ENCODE measurements at places on chromosomes 5 and 9.

- no peak for DNase-seq
Measured at GRCh38 chr5:124511791-124512190, 234.6 kb downstream of the ZNF608 start.

DNA sequence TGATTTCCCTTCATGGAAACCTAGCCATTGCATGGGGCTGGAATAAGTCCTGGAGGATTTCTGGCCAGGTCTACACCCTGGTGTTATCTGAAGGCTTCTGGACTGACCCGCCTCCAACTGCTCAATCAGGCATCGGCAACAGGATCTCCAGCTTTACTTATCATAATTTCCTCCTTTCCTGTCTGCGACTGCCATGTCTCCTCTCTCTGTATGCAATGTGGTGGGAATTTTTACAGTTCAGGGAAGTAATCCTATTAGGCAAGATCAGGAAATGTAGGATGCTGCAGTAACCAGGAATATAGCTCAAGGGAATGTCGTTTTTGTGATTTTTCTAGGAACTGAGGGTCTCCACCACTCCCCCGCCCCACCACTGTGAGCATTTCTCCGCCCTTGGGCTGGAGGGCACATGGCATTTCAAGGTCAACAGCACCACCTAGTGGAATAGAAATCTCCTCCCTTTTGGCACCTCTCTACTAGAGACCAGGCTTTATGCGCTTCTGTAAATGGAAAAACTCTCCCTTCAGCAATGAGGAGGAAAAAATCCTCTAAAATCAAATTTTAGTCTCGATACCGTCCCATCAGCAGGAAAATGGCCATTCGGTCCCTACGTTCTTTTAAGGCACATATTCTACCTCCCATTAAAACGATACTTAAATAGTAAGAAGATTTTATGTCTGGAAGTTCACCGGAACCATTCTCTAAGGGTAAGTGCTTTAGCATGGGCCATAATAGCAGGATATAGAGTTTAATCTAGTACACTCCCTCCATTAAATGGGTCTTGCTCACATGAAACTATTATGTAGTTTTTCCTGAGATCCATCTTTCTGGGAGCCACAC, 93.0 kb downstream of the YTHDC2 start:
- no peak for DNase-seq

DNA sequence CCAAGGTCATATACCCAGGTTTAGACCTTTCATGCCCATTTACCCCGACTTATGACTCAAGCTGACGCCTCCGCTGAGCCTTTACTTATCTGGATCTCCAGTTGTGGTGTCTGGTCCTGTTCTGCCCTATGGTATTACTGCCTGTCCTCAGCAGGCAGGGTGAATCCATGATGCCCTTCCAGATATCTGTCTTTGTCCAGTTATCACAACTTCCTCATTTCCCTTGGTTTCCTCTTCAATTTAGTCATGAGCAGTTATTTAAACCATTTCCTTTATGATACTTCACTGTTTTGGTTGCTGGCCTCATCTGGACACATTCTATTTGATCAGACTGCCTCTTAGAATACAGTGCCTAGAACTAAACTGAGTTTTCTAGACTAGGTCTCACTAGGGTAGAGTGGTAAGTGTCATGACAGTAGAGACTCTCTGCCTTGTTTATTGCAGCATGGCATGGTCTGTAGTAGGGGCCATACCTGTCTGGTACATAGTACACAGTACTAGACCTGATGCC, 93.3 kb downstream of the MELK start:
- no peak for DNase-seq

GRCh38 chr5:122423221-122423620, 111.2 kb downstream of the SNCAIP start:
- no peak for DNase-seq

- DNase-seq, result no peak
Measured at GRCh38 chr5:177085985-177086653, 596 bp upstream of the FGFR4 start.

GRCh38 chr5:60883229-60883628, 39.2 kb upstream of the ELOVL7 start:
- DNase-seq, result no peak

DNA sequence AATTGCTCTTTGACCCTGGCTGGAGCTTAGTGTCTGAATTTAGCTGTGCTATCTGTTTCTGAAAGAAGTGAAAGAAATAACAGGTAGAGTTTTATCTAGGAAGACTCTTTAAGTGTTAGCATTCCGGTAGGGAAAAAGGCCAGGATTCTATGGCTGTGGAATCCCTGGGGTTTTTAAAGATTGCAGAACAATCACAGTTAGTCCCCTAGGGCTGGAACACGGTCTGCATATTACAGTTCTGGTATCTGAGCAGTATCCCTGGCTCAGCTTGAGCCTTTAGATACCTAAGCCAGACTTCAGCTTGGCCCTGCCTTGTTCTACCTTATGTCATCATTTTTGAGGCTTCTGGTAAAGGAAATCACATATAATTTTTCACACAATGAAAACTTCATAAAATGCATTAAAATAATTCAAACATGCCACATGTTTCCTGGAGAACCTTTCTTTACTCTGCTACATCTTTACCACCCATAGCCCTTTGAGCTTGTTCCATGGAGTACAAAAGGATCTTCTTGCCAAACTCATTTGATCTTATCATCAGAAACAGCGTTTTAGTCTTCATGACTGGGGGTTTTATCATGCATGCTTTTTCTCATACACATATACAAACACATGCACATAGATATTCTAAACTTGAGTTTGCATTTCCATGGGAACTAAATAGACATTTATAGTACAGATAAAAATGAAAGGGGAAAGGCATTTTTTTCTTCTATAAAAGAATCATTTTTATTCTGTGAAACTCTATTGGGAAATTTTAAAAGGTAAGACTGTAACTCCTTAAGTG, 410.8 kb downstream of the CETN3 start:
- DNase-seq, result no peak

GRCh38 chr5:638501-639252, 26.5 kb downstream of the CEP72 start:
- DNase-seq, result no peak

DNA sequence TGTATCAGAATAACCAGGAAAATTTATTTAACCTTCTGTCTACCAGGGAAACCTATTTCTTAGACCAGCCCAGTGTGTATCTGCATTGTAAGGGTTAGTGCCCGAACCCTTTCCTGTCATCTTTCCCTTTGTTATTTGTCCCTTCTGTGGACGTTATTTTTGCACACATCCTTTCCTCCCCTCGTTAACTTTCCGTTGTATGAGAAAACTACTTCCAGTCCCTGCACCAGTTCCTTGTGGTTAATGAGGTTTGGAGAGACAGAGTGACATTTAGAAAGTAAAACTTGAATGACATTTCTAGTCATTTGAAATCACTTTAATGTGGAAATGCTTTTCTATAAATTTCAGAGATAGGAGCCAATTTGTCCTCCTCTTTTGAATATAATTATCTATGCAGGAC, 4.3 kb upstream of the IFNB1 start:
- DNase-seq, result no peak

DNA sequence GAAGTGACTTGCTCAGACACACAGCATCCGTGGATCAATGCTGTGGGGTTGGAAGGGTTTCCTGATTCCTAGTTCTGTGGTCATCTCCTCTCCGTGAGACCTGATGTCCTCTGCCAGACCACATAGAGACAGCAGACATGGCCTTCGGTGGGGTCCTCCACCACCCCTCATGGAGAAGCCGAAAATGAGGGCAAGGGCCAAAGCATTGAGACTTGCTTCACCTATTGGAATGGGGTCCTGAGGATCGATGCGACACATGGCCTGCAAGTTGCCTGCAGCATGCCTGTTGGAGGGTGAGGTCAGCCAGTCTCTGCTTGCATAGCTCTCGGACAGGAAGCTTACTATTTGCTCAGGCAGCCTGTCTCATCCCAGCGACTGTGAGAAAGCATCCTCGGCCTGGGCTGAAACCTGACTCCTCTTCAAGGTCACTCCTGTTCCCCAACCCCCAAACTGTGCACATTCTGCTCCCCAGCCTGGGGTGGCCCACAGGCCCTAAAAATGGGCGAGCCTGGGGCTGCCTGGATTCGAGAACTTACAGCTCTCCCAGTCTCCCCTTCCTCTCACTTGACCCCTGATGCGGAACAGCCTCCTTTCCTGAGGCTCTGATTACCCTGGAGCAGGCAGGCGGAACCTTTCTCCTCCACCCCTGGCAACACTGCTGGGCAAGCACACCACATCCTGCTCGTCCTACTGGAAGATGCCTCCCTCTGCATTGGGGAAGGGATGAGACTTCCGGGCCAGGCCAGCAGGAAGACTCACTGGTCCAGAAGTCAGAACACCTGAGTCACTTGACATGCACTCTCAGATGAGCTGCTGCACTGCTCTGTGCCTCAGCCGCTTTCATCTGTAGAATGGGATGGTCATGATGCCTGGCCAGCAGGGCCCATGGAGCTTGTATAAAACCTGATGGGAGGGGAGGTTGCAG, 186.9 kb downstream of the RGS3 start:
- DNase-seq, result no peak

DNA sequence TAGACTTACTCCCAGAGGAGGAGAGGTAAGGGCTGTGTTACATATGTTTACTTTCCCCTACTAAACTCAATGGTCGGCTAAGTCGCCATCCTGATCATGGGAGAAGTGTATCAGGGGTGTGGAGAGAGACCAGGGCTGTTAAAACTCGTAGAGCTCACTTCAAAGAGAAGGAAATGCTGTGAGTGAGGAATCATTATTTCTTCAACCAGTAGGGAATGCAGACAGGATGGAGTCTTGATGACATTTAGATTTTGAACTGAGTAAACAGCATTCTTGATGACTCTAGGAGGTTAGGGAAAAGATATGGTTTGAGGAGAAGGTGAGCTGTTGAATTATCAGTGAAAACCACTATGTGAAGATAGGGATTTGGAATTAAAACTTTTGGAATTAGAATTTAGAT, 17.3 kb downstream of the RECK start:
- DNase-seq, result no peak

DNA sequence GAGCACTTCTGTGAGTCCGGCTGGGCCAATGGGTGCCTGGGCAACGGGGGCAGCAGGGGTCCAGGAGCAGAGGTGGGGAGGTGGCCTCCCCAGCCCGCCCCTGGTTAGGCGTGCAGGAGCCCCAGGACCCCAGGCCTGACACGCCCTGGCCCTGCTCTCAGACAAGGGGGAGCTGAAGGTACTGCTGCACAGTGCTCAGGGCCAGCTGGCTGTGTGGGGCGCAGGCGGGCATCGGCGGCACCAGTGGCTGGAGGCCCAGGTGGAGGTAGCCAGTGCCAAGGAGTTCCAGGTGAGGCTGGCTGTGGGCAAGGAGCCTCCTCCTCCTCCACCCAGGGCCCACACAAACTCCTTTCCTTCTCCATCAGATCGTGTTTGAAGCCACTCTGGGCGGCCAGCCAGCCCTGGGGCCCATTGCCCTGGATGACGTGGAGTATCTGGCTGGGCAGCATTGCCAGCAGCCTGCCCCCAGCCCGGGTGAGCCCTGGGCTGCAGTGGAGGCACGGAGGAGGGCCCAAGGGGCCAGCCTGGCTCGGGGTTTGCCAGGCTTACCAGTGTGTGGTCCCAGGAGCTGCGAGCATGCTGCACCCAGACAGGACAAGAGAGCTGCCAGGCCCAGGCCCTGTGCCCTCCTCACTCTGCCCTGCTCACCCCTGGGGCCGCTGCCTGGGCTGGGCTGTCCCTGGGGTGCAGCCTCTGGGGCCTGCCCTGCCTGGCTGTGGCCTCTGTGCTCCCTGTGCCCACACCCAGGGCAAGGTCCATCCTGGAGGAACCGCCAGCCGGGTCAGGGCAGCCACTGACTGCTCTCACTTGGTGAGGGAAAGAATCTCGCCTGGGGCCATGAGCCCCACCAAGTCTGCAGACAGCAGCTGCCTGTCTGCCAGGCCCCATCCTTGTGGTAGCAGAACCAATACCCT, 7.0 kb downstream of the MAMDC4 start:
- DNase-seq, result no peak

GRCh38 chr9:113228130-113228665, 6.9 kb downstream of the SLC31A1 start:
- DNase-seq, result no peak

- no peak for DNase-seq
Measured at GRCh38 chr9:83433846-83434245, 104.4 kb downstream of the FRMD3 start.

DNA sequence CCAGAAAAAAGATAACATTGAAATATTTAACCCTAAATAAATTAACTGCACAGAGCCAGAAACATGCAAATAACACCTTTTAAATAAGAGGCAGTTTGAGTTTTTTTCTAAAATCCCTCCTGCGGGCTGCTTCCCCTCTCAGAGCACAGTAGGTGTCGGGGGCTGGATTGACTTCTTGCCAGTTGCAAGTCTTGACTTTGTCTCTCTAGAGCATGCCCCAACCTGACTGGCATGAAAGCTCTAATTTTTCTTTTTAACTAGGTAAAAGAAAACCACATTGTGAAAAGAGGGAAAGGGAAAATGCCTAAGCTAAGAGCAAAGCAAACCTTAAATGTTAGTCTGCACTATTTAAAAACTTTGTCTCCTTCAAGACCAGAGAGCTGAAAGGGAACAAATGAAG, 46.4 kb upstream of the DNAH5 start:
- no peak for DNase-seq

DNA sequence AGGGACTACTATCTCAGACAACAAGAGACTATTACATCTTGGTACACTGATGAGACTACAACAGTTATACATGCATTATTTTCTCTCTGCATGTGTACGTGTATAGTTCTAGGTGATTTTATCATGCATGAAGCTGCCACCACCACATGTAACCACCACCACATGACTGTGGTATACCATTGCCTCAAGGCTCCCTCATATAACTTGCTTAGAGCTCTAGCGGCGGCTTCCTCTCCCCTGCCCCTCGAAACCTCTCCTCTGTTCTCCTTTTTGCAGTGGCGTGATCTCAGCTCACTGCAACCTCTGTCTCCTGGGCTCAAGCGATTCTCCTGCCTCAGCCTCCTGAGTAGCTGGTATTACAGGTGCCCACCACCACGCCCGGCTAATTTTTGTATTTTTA, 162.3 kb downstream of the AOPEP start:
- DNase-seq, result no peak

DNA sequence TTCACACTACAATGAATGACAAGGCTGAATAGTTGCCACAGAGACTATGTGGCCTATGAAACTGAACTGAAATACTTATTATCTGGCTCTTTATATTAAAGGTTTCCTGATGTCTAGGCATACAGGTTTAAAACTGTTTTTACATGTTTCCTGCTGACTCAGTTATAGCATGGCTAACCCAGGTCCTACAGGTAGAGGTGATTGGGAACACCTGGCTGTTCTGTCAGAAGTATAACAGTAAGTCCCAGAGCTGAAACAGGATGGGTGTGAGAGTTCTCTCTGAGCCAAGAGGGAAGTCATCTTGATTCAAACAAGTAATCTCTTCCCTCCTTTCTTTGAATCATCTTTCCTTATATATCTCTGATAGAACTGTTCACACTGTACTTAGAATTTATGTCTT, 4.9 kb upstream of the ADGRV1 start:
- no peak for DNase-seq

- no peak for DNase-seq
Measured at GRCh38 chr5:136743052-136743451, 377.7 kb upstream of the TRPC7 start.
